ENCODE measurements at places on chromosomes 3 and 15. TPM values are rescaled to one million over a fixed set of nuclear protein-coding genes. Genes with fewer than 3 reads are reported as not detected.

PLXNB1 gene
- 24.6 TPM for total RNA-seq

CYP8B1 gene
- not detected for total RNA-seq

ZMYND10 gene
- total RNA-seq = 0.28 TPM

FANCD2OS gene
- not detected for total RNA-seq

GOLGA8R gene
- 2.1 TPM for total RNA-seq

GOLGA6D gene
- total RNA-seq = not detected

MYL3 gene
- not detected for total RNA-seq

KBTBD8 gene
- 2.4 TPM for total RNA-seq

NRG4 gene
- total RNA-seq = not detected

GREM1 gene
- total RNA-seq = 307 TPM

Data from smooth muscle cell of bladder (primary cell).